GM23338 (cell line): ENCODE measurements at places on chromosomes 2 and 18.

GRCh38 chr2:179332903-179333302 lies 68.3 kb upstream of the SESTD1 start:
- no peak for DNase-seq

DNA sequence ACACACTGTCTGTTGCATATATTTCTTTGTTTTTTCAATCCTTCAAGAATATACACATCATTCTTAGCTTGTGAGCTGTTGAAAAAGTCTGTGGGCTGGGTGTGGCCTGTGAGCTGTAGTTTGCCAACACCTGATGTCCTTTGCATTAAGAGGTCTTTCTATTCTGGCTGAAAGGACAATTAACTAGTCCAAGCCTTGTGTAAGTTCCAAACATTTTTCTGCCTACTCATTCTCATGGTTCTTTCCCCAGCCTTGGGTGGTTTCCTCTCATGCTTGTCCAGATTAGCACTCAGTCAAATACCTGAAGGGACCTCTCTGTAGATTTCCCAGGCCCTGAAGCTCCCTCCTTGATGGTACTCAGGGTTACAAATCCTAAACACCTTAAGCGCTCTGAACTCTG lies 57.8 kb upstream of the NABP1 start:
- DNase-seq: no peak

GRCh38 chr2:128004509-128004908 lies 23.4 kb downstream of the SAP130 start:
- DNase-seq: no peak

- DNase-seq: no peak
Measured at GRCh38 chr2:127063701-127064590, 43.0 kb downstream of the BIN1 start.

DNA sequence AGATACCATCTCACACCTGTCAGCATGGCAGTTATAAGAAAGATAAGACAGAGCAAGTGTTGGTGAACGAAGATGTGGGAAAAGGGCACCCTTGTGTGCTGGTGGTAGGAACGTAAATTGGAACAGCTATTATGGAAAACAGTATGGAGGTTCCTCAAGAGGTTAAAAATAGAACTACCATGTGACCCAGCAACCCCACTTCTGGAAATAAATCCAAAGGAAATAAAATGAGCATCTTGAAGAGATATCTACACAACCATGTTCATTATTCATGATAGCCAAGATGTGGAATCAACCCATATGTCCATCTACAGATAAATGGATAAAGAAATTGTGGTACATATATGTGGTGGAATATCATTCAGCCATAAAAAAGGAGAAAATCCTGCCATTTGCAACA lies 26.9 kb downstream of the NGEF start:
- no peak for DNase-seq

DNA sequence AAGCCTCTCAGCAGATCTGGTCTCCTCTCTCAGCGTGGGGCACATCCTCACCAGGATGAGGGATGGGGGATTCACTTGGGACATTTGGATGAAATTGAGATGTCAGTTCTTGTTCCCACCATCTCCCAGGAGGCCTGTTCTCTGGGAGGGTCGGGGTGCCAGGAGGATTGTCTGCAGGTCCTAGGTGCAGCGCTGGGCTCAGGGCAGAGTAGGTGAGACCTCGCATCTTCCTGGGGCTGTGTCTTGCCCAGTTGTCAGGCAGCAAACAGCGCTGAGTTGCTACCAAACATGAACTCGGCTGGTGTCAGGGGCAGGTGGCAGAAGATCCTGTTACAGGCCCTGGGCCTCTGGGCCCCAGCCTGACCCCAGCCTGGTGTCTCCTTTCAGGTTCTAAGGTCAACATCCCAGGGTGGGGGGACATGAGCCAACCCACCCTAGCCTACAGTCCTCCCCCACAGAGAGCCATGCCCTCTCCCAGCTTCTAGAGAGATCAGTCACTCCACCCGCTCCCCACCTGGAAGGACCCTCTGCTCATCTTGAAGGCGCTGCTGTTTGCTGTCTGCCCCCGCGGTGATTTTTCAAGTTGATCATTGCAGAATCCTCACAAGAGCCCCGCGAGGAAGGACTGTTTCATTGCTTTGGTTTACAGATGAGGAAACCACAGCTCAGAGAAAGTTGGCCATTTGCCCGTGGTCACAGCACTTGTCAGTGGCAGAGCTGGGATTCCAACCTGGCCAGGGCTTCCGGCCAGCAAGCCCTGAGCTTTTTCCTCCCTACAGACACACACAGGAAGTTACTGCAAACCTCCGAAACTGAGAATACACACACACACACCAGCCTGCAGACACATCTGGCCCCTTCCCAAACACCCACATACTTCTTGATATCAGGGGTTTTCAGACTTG lies 83.9 kb downstream of the STPG4 start:
- DNase-seq: no peak

- no peak for DNase-seq
Measured at GRCh38 chr2:7593360-7593759, 676.1 kb downstream of the RNF144A start.

DNA sequence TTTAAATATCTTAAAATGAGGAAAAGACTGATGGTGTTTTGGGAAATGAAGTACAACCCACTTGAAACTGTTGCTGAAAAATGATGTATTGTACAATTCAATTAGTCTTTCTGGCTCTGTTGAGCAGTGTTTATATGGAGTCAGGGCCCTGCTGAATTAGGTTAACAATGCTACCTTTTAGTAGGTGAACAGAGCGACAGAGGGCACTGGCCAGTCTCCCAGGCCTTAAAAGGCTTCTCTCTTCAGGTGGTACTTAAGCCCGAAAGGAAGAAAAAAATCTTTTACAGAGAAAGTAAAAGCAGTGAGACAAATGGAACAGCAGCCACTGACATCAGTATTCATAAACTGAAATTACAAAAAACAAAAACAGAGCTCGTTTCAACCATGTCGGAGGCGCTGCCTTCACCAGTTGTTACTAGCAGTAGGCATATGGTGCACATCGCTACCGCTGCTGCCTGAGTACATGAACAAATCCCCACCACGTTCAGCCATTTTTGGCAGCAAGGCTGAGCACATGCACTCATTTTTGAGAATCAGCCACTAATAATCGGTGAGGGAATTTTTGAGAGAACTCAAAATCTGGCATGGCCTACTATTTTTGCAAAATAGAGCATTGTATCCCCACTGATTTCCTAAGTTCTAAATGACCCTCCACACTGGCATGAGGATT lies 91.8 kb downstream of the PLEKHM3 start:
- DNase-seq: peak; percentile 71

DNA sequence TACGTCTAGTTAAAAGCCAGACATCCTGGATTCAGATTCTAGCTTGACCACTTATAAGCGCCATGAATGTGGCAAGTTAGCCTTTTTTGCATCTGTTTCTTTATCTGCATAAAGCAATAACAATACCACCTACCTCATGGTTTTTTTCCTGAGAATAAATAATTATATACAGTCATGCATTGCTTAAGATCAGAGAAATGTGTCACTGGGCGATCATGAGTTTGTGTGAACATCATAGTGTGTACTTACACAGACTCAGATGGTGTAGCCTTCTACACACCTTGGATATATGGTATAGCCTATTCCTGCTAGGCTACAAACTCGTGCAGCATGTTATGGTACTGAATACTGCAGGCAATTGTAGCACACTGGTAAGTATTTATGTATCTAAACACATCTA lies 84.7 kb upstream of the PELI1 start:
- DNase-seq: no peak

DNA sequence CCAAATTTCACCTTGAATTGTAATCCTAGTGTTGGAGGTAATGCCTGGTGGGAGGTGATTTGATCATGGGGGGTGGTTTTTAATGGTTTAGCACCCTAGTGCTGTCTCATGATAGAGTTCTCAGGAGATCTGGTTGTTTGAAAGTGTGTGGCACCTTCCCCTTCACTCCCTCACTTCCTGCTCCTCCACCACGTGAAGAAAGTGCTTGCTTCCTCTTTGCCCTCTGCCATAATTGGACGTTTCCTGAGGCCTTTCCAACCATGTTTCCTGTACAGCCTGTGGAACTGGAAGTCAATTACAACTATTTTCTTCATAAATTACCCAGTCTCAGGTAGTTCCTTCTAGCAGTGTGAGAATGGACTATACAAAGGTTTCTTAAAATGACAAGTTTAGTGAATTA lies 251.8 kb upstream of the NETO1 start:
- no peak for DNase-seq

- DNase-seq: no peak
Measured at GRCh38 chr2:211495339-211495738, 938.9 kb downstream of the CPS1 start.
